Effector CD8-positive, alpha-beta T cell (primary cell): ENCODE measurements at places on chromosomes 7 and 10.

GRCh38 chr7:91457208-91457607 is 193.0 kb downstream of the FZD1 start:
- no peak for DNase-seq

DNA sequence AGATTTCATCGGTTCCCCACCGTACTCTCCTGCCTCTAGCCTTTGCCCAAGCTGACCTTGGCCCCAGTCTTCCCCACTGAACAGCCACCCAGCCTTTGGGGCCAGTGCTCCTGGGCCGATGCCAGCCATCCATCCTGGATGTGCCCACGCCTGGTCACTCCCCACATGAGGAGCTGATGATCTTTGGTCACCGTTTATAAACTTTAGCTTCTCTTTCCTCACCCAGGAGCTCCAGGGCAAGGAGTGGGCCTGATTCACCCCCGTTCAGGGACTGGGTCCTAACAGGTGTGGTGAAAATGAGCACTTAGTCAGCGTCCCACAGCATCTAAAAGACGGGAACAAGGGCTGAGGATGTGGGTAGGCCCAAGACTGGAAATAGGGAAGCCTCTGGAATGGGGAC is 22.9 kb downstream of the GTF2IRD1 start:
- no peak for DNase-seq

- no peak for DNase-seq
These were observed 34.6 kb downstream of the KAZALD1 start for GRCh38 chr10:101096378-101096777.

DNA sequence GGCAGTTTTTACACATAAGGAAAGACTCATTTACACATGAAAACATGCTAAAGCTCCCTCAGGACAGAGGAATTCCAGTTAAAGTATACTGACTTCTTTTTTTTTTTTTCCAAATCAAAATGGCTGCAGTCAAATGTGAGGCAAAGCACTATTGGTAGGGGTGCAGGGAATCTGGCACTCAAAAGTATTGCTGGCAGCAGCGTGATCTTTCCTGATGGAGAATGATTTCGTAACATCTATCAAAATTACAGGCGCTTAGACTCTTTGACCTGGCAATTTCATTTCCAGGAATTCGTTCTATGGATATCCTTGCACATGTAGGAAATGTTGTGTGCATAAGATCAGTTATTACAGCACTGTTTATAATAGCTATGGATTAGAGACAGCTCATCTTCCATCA is 65.7 kb downstream of the VSTM4 start:
- DNase-seq, result no peak

DNA sequence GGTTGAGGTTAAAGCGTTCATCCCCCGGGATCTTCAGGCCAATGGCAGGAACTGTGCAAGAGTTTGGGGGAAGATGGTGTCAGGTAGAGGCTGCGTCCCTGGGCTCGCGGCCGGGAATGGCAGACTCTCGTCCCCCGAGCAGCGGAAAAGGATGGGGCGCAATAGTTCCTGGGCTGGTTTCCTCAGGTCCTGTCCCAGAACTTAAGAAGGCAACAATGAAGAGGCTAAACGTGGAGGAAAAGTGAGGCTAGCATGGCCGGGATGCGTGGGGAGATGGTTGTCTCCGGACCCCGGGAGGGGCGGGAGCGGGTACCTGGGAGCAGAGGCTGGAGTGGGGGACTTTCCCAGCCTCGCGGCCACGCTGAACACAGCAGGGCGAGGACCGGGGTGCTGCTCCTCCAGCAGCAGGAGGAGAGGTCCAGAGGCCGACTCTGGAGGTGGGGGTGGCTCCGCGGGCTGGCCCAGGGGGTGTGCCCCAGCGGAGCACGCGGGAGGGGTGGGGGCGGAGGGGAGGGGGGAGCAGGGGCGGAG is 882 bp downstream of the IRF5 start:
- DNase-seq, result no peak

GRCh38 chr10:56360583-56360966 is 484 bp downstream of the ZWINT start:
- no peak for DNase-seq

DNA sequence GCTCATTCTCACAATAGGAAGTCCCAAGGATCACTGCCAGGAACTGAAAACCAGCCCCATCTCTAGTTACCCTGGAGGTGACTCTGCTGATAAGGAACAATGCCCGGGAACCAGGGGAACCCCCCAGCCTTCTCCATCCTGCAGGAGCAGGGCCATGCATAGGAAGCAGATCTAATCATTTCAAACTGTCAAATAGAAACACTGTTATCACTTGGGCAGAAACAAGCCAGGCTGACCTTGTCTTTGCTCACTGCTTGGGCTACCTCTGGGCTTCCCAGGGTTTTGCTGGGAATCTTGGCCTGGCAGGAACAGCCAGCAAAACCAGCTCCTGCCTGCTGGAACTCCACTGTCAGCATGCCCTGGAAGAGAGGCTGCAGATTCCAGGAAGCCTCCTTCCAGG is 114.1 kb downstream of the RNF216 start:
- DNase-seq, result no peak

- no peak for DNase-seq
These were observed 35.5 kb downstream of the VOPP1 start for GRCh38 chr7:55536619-55537457.

DNA sequence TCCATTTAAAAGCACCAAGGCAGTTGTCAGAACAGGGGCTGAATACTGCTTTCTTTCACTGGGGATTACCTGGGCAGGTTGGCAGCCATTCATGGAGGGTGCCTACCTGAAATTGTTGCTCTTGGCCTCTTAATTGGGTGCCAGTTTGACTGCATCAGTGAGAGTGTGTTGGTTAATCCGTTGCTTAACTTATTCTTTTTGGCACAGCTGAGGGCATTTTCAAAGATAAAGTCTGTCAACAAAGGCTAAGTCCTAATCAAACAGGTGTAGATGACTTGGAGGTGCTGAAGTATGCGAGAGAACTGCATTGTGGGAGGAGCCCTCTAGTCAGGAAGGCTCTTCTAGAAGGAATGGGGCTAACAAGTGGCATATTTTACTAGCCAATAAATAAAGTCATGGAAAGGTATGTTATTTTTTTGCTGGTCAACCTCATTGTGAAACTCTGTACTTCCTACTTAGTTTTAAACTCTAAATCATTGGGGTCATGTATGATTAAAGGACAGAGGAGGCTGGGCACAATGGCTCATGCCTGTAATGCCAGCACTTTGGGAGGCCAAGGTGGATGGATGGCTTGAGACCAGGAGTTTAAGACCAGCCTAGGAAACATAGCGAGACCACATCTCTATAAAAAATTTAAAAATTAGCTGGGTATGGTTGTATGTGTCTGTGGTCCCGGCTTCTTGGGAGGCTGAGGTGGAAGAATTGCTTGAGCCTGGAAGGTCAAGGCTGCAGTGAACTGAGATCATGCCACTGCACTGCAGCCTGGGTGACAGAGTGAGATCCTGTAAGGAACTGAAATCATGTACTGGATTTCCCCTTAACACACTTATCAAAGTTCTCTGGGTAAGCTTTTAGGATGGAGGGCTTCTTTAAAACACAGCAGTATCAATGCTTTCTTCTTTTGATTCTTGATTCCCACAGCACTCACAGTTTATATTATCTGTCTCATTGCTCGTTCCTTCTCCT is 134.1 kb downstream of the LRMDA start:
- DNase-seq, result no peak

DNA sequence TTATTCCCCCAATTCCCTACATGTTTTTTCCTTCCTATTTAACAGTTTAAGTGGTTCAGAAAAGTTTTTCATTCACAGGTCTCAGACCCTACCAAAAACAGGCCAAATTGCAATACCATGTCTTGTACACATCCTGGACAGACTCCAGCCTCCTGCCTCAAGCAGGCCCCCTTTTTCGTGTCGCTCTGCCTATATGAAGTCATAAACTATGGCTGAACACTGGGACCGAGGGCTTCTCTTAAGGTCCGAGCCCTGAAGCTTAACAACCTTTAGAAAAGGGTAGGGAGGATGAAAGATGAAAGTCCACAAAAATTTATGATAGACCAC is 1.4 kb downstream of the FBXW4 start:
- no peak for DNase-seq

DNA sequence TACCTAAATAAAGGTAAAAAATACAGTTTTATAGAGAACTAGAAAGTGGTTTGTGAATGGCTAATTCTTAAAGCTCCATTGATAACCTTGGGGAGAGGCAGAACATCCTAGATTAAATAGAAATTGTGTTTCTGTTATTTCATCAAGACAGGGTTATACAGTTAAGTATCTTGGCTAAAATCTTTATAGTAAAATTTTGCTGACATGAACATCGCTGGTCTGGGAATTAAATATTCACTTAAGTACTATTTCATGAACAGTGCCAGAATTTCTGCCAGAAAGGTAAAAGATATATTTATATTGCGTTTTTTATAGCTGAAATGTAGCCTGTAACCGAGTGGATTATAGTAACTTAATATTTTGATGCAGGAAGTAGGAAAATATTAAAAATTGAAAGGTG is 53.7 kb upstream of the HBP1 start:
- no peak for DNase-seq

DNA sequence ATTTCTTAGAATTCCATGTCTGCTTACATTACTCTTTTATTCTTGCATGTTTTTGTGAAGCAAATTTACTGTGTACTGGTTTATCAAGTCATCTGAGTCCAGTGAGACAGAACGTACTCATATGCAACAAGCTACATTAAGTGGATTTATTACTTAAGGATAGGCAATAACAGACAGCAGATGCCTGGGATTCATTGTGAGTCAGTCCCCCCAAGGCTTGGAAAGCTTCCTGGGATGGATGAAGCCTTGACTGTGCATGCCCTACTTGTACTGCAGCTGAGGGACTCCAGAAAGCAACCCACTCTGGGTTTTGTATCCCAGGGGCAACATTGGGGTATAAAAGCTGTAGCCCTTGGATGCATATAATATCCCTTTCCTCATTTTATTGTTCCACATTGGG is 113.4 kb upstream of the RAB18 start:
- no peak for DNase-seq

DNA sequence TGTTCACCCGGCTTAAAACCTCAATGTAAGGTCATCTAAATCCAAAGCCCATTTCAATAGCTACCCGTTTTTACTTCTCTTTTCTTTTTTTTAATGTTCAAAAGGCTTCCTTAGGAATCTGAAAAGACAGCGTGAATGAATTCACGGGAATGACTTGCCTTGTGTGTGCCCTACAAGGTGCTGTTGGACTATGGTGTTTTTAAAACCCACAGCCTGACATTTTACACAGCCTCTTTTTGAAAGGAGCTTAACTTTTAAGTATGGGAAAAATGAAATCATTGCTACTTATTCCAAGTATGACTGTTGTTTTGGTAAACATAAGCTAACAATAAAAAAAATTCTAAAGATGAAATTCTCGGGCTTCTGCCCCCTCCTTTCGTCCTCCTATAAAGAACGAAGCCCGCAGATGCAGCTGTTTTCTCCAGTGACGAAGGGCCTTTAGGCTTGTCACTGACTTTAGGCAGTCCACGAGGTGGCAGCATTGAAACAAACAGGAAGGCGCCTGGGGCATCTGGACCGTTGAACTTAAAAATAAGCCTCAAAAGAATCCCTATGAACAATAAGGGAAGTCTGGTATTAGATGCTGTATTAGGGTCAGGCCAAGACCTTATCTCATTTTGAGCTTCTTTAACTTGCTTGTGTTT is 141.3 kb downstream of the NRP1 start:
- peak; percentile 37 for DNase-seq

GRCh38 chr7:143410521-143411004 is 1.9 kb upstream of the EPHA1 start:
- no peak for DNase-seq

- no peak for DNase-seq
These were observed 14.9 kb downstream of the AFAP1L2 start for GRCh38 chr10:114389426-114389825.

GRCh38 chr7:30280631-30281030 is 3.8 kb upstream of the ZNRF2 start:
- no peak for DNase-seq

GRCh38 chr7:33334349-33334748 is 205.0 kb downstream of the BBS9 start:
- no peak for DNase-seq

DNA sequence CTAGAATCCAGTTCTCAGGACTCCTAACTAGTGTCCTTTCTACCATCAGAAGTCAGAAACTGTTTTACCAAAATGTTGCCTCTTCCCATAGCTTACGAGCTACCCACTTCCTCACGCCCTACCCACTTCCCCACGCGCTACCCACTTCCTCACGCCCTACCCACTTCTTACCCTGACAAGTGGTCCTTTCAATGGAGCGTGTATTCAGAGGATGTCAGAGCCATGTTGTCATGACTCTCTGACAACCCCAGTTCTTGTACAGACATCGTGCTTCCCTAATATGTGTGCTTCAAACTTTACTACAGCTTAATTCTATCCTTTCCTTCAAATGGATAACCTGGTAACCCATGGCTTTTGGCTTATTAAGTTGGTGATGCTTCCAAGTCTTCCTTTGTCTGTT is 84.8 kb upstream of the PHF14 start:
- no peak for DNase-seq

DNA sequence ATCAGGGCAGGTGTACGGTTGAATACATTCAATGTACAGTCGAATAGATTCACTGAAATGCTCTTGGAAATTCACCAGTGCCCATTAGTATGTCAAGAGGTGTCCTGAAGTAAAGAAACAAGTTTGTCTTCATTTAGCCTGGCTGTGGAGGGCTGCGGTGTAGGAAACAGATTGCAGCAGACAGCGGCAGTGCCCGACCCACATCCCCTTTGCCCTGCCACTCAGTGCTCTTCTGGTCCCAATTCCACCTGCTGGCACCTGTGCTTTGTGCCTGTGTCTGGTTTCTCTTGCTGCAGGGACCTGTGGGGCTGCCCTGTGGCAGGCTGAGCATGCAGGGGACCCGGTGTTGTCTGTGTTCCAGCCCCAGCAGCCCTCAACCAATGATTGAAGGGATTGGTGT is 183.7 kb downstream of the RPS24 start:
- no peak for DNase-seq

- no peak for DNase-seq
These were observed 1034.5 kb upstream of the LRRTM3 start for GRCh38 chr10:65891073-65891981.

GRCh38 chr10:130377986-130378540 is 241.9 kb downstream of the GLRX3 start:
- no peak for DNase-seq
